HL-60 (cell line): ENCODE measurements at places on chromosomes 2 and 18.

DNA sequence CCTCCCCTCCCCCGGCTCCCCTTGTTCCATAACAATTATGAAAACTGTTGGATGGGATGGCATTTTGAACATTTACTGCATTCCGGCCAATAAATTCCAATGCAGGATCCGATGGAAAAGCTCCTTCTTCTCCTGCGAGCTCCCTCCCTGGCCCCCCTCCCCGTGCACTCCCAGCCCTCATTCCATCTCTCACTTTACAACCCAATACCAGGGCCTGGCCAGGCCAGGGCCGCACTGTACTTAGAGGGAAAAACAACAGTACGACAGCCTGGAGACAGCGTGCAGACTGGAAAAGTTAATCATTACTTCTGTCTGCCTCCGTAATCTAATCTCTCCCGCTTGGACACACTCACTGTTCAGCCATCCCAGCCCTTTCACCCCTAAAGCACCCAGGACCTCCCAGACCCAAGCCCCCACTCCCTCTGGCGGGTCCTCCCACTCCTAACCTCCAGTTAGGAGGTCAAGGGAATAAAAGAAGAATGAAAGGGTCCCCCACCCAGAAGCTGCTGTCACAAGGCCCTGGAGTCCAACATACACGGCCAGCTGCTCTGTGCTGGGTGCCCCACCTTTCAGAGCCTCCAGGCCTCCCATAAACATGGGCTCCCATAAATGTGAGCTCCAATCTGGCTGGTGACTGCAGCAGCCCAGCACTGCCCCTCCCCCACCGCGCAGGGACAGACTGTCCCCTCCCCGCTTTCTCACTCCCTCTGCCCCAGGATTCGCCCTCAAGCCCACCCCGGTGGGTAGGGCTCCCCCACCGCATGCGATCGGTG is 20.6 kb downstream of the SMAD7 start:
- no peak for DNase-seq

DNA sequence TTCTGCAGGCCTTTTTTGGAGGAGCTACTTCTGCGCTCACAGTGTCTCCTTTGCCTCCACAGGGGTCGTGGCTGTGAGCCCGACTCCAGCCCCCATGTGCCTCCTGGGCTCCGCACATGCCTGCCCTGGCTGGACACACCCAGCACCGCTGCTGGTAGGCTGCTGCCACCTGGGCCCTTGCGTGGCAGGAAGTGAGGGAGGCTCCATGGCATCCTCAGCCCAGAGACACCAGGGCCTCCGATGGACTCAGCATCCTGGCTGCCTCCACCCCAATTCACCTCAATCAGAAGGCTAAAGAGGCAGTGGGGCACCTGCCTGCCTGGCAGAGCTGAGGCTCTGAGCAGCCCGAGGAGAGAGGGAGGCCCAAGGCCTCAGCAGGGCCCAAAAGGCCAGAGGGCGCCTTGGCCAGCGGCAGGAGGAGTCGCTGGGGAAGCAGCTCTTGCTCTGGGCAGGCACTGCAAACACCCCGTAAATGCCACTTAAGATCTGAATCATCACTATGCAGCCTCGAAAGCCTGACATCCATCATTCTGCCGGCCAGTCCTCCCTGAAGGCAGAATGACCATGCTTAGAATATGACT is 68.3 kb upstream of the OTOS start:
- DNase-seq = no peak

DNA sequence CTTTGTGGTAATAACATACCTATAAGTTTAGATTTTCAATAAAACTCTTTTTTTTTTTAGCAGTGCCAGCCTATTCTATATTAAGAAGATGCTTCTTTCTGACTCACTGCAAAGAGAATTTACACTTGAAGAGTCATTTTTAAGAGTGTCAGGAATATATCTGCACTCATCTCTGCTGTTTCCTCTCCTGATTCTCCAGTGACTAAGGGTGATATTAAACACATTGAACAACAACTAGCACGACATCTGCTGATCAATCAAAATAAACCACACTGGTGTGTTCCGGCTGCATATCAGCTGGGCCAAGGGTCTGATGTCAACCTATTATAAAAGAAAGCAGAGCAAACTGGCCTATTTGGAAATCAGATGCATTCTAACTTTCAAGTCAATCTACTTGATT is 15.0 kb downstream of the RAB27B start:
- no peak for DNase-seq

GRCh38 chr2:155218945-155219344 is 520.5 kb downstream of the KCNJ3 start:
- no peak for DNase-seq

DNA sequence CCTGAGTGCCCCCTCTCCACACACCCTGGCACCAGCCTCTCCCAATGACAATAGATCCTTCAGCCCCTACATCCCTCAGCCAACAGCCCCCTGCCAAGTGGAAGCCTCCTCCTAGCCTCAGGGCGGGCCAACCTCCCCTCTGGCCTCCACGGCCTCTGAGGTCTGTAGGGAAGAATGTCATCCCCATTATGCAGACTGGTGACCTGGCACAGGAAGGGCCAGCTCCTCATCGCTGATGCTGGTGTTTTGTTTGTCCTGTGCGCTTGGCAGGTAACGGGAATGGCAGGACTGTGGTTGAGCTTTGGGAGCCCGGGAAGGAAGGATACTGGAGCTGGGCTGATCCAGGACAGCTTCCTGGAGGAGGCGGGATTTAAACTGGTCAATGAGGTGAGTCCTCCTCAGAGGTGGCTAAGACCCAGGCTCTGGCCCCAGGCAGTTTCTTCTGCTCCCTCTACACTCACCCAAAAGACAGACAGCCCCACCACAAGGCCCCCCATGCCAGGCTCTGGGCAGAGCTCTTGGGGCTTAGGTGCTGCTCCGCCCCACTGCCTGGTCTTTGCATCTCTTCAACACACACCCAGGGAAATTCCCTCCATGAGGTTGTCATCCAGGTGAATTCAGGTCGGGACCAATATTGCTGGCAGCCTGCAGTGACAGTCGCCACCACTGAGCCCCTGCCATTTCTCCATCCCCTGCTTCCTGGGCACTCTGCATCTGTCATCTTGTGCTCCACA is 75.2 kb upstream of the SMAD7 start:
- no peak for DNase-seq

DNA sequence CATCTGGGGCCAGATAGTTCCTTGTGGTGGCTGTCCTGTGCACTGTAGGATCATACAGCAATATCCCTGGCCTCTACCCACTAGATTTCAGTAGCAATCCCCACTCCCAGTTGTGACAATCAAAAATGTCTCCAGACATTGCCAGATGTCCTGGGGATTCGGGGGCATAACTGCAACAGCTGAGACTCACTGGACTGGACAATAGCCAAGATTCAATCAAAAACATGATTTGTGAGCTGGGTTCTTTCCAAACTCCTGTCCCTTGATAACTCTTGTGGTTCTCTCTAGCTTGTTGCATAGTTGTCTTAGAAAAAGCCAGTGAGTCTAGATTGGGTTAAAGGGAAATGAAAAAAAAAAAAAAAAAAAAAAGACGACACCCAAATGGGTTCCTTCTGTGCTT is 293.4 kb downstream of the CELF4 start:
- no peak for DNase-seq

GRCh38 chr2:70391988-70392387 is 90.1 kb upstream of the FAM136A start:
- DNase-seq = no peak

- DNase-seq = no peak
These were observed 95.1 kb downstream of the USP40 start for GRCh38 chr2:233471291-233472035.

DNA sequence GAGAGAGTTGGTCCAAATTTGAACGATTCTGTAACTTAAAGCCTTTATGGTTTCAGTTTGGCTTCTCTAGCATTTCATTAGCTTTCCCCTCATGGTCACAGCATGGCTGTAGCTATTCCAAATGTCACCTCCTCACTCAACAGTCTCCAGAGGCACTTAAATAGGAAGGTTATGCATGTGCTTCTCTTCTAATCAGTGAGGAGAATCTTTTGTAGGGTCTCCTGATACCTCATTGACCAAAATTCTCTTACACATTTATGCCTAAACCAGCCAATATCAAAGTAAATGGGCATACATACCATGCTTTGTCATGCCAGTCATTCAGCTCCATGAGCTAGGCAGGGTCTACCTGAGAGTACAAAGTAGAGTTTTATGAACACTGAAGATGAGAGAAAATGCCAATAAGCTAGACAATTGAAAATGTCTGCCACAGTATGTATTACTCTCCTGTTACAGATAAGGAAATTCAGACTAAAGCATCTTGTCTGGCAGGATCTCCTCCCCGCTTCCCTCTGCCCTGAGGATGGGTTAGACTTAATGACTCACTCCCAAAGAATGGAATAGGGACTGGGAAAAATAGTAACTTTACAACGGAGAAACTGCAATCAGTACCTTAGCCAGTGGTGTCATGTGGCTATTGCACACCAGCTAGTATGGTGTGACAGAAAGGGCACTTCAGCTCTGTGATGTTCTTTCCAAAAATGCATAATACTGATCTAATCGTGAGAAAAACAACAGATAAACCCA is 15.4 kb downstream of the DSG2 start:
- no peak for DNase-seq

- no peak for DNase-seq
These were observed 36.2 kb downstream of the KIAA2012 start for GRCh38 chr2:202109139-202109736.

- DNase-seq = no peak
These were observed 63.7 kb downstream of the COL4A3 start for GRCh38 chr2:227228061-227228667.

GRCh38 chr2:204824751-204825453 is 279.6 kb downstream of the PARD3B start:
- no peak for DNase-seq

DNA sequence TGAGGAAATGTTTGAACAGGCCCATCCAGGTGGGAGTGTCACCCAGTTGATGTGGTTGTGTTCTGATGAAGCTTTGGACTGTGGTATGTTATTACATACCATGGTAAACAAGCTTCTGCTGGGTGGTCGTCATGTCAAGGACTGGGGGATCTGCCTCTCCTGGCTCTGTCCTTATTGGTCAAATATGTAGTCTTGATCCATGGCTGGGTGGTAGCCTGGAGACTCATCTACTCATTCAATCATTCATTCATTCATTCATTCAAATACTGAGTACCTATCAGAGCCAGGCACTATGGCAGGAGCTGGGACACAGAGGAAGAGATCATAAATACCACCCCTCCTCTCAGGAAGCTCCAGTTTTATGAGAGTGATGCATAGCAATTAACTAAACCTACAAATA is 60.8 kb downstream of the TACR1 start:
- no peak for DNase-seq

- no peak for DNase-seq
These were observed 548.0 kb downstream of the IRS1 start for GRCh38 chr2:226251661-226252060.

- no peak for DNase-seq
These were observed 15.1 kb downstream of the ACKR3 start for GRCh38 chr2:236584521-236585384.

DNA sequence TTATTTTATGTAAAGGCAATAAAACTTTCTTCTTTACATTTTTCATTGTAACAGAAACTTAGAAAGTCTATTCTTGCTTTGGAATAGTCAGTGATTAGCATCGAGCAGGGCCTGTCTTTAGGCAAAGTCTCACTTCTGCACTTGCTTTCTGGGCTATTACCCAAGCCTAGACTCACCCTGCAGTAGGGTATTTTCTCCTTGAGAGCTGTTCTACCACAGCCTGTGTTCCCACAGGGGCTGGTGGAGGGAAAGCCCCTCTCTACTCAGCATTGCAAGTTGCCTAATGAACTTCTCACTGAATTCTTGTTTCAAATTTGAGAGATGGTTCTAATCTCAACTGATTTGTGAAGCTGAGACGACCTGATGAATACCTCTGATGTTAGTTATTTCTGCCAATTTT is 111.7 kb upstream of the KLHL14 start:
- DNase-seq = no peak

DNA sequence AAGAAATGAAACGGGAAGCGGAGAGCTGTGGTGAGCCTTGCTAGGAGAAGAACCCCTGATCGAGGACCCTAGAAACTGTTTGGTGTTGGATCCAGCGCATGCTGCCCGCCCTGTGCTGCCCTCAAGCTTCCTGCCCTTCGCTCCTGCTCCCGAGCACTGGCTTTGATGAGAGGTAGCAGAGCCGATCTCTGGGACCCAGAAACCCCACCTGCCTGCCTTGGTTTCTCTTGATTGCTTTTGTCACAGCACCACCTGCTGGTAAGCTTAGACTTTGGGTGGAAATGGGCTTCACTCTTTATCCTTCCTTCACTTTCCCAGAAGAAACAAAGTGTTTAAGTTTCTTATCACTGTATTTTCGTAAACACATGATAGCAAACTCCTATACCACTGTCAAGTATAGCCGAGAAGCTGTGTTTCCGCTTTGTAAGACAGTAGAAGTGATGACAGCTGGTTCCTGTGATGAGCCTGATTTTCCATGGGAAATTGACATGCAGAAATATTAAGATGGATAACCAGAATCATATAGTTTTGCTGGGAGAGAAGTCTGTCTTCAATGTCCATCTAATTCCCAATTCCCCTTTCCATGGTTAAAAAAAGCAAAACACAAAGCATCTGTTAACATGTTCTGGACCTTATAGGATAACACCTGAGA is 267.4 kb downstream of the PHLPP1 start:
- DNase-seq = peak; percentile 15

DNA sequence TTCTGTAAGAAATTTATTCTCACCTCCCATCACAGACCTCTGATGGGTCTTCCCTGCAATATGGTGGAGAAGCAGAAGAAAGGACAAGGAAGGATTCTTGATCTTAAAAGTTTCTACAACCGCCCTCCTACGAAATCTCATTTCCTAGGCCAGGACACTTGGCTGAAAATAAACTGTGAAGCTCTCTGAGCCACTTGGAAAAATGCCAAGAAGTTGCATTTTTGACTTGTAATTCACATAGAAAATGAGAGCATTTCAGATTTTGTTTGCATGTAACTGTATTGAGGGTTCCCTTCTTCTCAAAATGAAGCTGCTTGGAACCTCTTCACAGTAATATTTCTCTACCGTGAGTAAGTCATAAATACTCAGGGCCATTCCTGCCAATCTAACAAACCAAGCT is 458.3 kb upstream of the SLC14A2 start:
- DNase-seq = no peak

- no peak for DNase-seq
These were observed 218.1 kb downstream of the SP3 start for GRCh38 chr2:173747035-173747434.

DNA sequence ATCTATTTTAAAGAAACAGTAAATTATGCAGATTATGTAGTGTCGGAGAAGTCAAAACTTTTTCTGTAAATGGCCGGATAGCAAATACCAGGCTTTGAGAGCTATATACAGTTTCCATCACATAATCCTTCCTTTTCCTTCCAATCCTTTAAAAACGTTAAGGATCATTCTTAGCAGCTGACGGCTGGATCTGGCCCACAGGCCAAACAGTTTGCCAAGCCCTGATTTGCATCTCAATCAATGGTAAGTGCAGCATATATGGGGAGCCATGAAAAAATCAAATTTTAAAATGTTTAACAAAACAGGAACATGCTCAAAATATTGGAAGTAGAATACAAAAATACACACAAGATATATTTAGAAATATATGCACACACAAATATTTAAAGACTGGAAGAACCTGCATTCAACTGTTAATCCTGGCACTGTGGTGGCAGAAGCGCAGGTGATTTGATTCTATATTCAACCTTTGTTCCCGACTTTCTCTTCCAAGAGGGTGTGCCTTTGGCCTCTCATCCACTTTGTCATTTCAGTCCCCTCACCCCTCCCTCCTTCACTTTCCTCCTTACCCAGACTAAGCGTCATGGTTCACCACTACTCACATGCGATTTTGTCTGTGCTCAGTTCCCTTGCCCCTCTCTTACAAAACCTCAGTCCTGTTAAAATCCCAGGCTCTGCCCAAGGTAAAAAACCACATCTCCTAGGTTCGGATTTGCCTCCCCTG is 27.3 kb downstream of the NDUFA10 start:
- no peak for DNase-seq

GRCh38 chr18:7950380-7951136 is 383.4 kb downstream of the PTPRM start:
- no peak for DNase-seq
